ENCODE measurements at places on chromosomes 11 and 22. TPM values are rescaled to one million over a fixed set of nuclear protein-coding genes. Genes with fewer than 3 reads are reported as not detected.

USH1C gene
- polyA plus RNA-seq, result not detected

RAG2 gene
- not detected for polyA plus RNA-seq

DDI1 gene
- polyA plus RNA-seq, result not detected

KRTAP5-1 gene
- not detected for polyA plus RNA-seq

SLC6A5 gene
- not detected for polyA plus RNA-seq

MYBPC3 gene
- polyA plus RNA-seq, result not detected

SDF2L1 gene
- 11.0 TPM for polyA plus RNA-seq

MS4A3 gene
- polyA plus RNA-seq, result not detected
